ENCODE measurements at places on chromosomes 4 and X.

GRCh38 chr4:108398316-108398715 lies 222.1 kb upstream of the RPL34 start:
- DNase-seq, result no peak

GRCh38 chr4:113189546-113189945 lies 140.1 kb downstream of the ANK2 start:
- DNase-seq, result no peak

GRCh38 chrX:155767051-155767875 lies 113.9 kb upstream of the VAMP7 start:
- peak; percentile 28 for DNase-seq

GRCh38 chr4:23235628-23236390 lies 543.1 kb downstream of the GBA3 start:
- no peak for DNase-seq

- DNase-seq, result no peak
Measured at GRCh38 chr4:55447831-55448230, 52.1 kb downstream of the TMEM165 start.

- DNase-seq, result no peak
Measured at GRCh38 chr4:153218961-153219360, 14.7 kb downstream of the TRIM2 start.

DNA sequence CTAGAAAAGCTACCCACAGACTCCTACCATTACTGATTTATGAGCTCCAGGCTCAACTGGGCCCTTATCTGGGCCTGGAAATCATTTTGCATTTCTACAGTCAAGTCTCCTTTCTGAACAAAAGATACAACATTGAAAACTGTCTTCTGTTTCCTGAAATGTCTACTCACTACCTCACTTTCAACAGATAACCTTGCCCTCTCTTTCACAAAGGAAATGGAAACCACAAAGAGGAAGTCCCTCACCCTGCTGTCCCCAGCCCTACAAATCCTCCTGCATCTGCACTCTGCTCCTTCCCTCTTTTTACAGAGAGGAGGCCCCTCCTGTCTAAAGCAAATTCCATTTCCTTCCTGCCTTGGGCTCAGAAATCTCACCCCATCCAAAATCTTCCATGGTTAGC lies 24.8 kb upstream of the CYBB start:
- DNase-seq, result no peak

- DNase-seq, result no peak
Measured at GRCh38 chr4:128513664-128514484, 226.3 kb upstream of the PGRMC2 start.

- no peak for DNase-seq
Measured at GRCh38 chrX:154730253-154730891, 20.5 kb downstream of the GAB3 start.

- DNase-seq, result no peak
Measured at GRCh38 chrX:2474963-2475726, 25.6 kb downstream of the DHRSX start.

- DNase-seq, result peak; percentile 81
Measured at GRCh38 chr4:183563874-183564273, 59.0 kb downstream of the ING2 start.

- no peak for DNase-seq
Measured at GRCh38 chrX:48998391-48998790, 3.7 kb downstream of the GRIPAP1 start.

Measured in foreskin keratinocyte (primary cell).